ENCODE measurements at places on chromosomes 11 and 22. TPM values are rescaled to one million over a fixed set of nuclear protein-coding genes. Genes with fewer than 3 reads are reported as not detected.
A peak's percentile ranks its signal among the peaks of the same experiment; 100 is the strongest.

GRCh38 chr22:32602154-32602553 lies 127.5 kb downstream of the FBXO7 start:
- DNase-seq: no peak

GRCh38 chr22:36470162-36470993 lies 11.1 kb downstream of the TXN2 start:
- peak; percentile 89 for DNase-seq

- DNase-seq: no peak
Measured at GRCh38 chr11:105103336-105103735, 36.2 kb downstream of the CARD18 start.

DNA sequence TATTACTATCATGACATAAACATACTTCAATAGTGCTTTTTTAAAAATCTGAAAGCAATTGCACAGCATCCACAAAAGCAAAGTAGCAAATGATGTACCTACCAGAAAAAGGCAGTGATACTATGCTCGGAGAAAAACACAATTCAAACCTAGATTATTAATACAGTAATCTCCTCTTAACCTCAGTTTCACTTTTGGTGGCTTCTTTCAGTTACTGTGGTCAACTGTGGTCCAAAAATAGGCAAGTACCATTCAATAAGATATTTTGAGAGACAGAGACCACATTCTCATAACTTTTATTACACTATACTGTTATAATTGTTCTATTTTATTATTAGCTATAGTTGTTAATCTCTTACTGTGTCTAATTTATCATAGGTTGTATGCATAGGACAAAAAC lies 20.8 kb downstream of the KCNA4 start:
- no peak for DNase-seq

DNA sequence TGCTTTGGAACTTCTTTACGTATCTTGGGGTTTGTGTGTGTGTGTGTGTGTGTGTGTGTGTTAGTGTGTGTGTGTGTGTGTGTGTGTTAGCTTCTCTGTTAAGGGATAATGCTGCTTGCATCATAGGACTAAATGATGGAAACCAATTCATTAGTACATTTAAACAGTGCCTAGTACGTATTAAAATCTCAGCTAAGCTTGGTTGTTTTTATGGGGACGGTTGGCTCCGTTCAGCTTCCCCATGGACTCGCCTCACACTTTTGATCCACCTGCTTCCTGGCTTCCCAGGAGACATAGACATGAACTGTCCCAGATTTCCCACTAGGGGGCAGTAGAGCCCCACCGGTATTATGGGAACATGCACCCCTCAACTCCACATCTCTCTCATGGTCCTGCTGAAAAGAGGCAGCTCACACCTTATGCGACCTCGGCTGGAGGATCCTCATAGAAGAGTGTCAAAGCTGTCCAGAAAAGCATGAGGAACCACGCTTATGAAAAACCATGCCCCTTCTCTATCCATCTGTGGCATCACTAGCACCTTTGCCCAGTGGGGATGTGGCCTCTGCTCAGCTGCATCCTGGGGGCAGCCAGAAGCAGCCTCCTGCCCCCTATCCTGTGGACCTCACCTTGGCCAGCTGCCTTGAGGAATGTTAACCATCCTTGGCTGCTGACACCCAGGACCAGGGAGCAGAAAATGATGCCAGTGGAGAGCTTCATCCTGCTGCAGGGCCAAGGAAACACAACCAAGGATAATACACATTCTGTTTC lies 9.7 kb upstream of the SAAL1 start:
- peak; percentile 55 for DNase-seq

DNA sequence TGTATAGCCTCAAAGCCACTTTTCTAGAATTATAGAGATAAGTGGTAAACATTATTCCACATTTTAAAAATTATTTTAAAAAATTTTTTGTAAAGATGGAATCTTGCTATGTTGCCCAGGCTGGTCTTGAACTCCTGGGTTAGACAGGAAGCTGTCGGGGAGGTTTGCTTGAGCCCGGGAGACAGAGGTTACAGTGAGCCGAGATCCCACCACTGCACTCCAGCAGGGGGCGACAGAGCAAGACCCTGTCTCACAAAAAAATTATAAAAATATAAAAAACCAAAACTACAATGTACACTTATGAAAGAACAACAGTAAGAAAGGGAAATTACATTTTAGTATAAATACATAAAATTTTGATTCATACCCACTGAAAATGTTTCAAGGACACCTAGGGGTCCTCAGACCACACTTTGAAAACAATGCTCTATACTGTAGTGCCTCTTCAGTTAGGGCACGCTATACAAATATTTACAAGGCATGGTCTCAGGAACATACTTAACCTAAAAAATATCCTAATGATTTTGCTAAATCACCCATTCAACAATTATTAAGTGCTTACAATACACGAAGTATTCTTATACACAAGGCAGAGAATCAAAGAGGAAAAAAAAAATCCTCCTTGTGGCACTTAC lies 111.2 kb downstream of the MRTFA start:
- DNase-seq: peak; percentile 46

- peak; percentile 72 for DNase-seq
Measured at GRCh38 chr11:69044111-69045013, 4.4 kb upstream of the TPCN2 start.

GRCh38 chr22:20840646-20841371 lies 17.8 kb downstream of the PI4KA start:
- no peak for DNase-seq

- peak; percentile 84 for DNase-seq
Measured at GRCh38 chr11:45857961-45858474, 10.7 kb downstream of the CRY2 start.

GRCh38 chr22:23149743-23150238 lies 4.5 kb downstream of the RAB36 start:
- DNase-seq: no peak

- DNase-seq: peak; percentile 88
Measured at GRCh38 chr22:20393705-20394476, at the start of gene ZNF74. ZNF74 (plus strand) TSS chr22:20394151; CDS start chr22:20394629, 478 bp downstream.

MYRF gene
- 1.6 TPM for total RNA-seq

OR8D1 gene
- total RNA-seq: not detected

NNMT gene
- 74.7 TPM for total RNA-seq

YWHAH gene
- 186 TPM for total RNA-seq

MMP8 gene
- total RNA-seq: under 0.01 TPM
